ENCODE measurements at places on chromosomes 7 and 10. TPM values are rescaled to one million over a fixed set of nuclear protein-coding genes. Genes with fewer than 3 reads are reported as not detected.

DNA sequence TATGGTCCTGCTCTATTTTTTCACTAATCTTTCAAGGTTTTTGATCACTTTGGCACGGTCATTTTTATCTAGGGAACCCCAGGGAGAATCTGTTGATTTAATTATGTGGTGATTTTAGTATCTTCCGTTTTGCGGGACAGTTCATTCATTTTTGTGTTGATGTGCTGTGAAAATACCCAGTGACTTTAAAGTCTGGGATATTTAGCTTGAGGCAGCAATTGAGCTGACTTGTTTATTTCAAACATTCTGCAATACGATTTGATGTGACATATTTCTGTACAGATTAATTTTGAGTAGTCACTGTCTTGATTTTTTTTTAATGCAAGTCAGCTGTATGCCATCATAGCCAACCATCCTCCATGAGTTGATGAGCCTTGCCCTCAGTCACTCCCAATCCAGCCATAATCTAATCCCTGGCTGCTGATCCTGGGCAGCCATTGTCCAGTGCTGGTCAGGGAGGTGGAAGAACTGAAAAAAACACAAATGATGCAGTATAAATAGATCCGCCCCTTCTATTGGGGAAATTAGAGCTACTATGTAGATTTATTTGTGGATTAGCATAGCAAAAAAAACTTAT, 183.4 kb downstream of the CCSER2 start:
- no peak overlapping the region for H3K4me3 ChIP-seq
- H3K36me3 ChIP-seq: peaks cover 20% of the 10 kb centered on the region
- DNase-seq: no peak

GRCh38 chr7:155965010-155965409, 152.7 kb upstream of the SHH start:
- no peak overlapping the region for H3K27ac ChIP-seq
- H3K36me3 ChIP-seq: no peaks in the 10 kb centered on the region
- peaks cover 4% of the 10 kb centered on the region for H3K27me3 ChIP-seq
- peaks cover 5% of the 10 kb centered on the region for H3K4me1 ChIP-seq
- no peak overlapping the region for H3K4me3 ChIP-seq

GRCh38 chr7:12805518-12805928, 118.1 kb downstream of the ARL4A start:
- no peak overlapping the region for H3K4me3 ChIP-seq
- H3K27me3 ChIP-seq: peaks cover 10% of the 10 kb centered on the region
- no peak for DNase-seq
- no peaks in the 10 kb centered on the region for H3K4me1 ChIP-seq
- no peaks in the 10 kb centered on the region for H3K36me3 ChIP-seq

GRCh38 chr10:43461950-43462349, 25.0 kb downstream of the ZNF487 start:
- no peak overlapping the region for H3K4me3 ChIP-seq
- H3K4me1 ChIP-seq: peaks cover 14% of the 10 kb centered on the region
- peak; percentile 46 for DNase-seq
- H3K36me3 ChIP-seq: no peaks in the 10 kb centered on the region

NUDT13 gene
- 2.2 TPM for total RNA-seq

GRCh38 chr7:102210787-102211186, 75.9 kb upstream of the SH2B2 start:
- no peak for DNase-seq

DNA sequence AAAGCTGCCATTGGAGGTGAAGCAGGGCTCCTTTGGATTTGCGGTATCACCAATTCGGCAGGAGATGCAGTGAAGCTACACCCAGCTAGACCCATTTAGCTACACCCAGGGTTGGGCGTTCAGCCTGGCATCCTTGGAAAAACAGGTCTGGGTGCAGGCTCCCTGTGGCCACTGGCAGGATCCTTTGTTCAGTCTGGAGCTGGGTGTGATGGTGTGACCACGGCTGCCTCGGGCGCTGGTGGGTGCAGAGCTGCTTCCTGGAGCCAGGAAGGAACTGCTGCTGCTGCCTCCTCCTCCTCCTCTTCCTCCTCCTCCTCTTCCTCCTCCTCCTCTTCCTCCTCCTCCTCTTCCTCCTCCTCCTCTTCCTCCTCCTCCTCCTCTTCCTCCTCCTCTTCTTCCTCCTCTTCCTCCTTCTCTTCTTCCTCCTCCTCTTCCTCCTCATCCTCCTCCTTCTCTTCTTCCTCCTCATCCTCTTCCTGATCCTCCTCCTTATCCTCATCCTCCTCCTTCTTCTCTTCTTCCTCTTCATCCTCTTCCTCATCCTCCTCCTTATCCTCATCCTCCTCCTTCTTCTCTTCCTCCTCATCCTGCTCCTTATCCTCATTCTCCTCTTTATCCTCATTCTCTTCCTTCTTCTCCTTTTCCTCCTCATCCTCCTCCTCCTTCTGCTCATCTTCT, 84.0 kb downstream of the GRK5 start:
- H3K27ac ChIP-seq: peak overlapping the region; percentile 70
- H3K4me1 ChIP-seq: peaks cover 63% of the 10 kb centered on the region
- H3K27me3 ChIP-seq: no peaks in the 10 kb centered on the region
- H3K36me3 ChIP-seq: no peaks in the 10 kb centered on the region
- peak overlapping the region; percentile 51 for H3K4me3 ChIP-seq

GRCh38 chr7:40757109-40757508, 622.3 kb downstream of the SUGCT start:
- no peaks in the 10 kb centered on the region for H3K4me1 ChIP-seq
- no peak for DNase-seq
- H3K27ac ChIP-seq: no peak overlapping the region
- H3K36me3 ChIP-seq: no peaks in the 10 kb centered on the region
- H3K27me3 ChIP-seq: no peaks in the 10 kb centered on the region

DNA sequence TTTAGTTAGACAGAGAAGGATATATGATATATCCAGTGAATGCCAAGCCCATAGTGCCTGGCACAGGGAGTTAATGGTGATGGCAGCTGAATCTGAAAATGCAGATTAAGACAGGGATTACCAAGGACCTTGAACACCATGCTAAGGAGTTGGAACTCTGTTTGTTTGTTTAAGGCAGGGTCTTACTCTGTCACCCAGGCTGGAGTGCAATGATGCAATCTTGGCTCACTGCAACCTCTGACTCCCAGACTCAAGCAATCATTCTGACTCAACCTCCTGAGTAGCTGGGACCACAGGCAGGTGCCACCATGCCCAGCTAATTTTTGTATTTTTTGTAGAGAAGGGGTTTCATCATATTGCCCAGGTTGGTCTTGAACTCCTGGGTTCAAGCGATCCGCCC, 1.6 kb downstream of the AKR1D1 start:
- no peak for DNase-seq
- peaks cover 3% of the 10 kb centered on the region for H3K27me3 ChIP-seq
- no peaks in the 10 kb centered on the region for H3K4me1 ChIP-seq
- H3K36me3 ChIP-seq: peaks cover 2% of the 10 kb centered on the region
- no peak overlapping the region for H3K4me3 ChIP-seq

Data from naive thymus-derived CD8-positive, alpha-beta T cell (primary cell).